ENCODE measurements at places on chromosomes 11 and 22. TPM values are rescaled to one million over a fixed set of nuclear protein-coding genes. Genes with fewer than 3 reads are reported as not detected.

GRCh38 chr22:23113847-23114720, 27.7 kb downstream of the RSPH14 start:
- DNase-seq: no peak

DNA sequence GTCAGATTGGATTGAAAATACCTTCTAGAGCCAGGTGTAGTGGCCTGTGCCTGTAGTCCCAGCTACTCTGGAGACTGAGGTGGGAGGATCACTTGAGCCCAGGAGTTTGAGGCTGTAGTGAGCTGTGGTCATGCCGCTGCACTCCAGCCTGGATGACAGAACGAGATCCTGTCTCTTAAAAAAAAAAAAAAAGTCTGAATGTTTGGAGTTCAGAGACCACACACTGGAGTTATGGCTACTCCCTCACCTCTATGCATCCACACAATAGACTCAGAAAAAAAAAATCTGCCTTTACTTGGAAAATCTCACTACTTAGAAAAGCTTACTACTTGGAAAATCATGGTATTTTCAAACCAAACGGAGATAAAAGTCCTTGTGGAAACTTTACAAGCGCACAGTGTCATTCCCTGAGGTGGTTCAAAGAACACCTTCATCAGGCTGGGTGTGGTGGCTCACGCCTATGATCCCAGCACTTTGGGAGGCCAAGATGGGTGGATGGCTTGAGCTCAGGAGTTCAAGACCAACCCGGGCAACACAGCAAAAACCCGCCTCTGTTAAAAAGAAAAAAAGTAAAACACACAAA, 63.9 kb upstream of the PICALM start:
- DNase-seq: no peak

- no peak for DNase-seq
Measured at GRCh38 chr11:99979042-99979441, 708.0 kb upstream of the ARHGAP42 start.

GRCh38 chr11:12331239-12331874, 46.0 kb upstream of the PARVA start:
- no peak for DNase-seq

GRCh38 chr11:128901653-128902514, 10.7 kb downstream of the KCNJ5 start:
- DNase-seq: no peak

DNA sequence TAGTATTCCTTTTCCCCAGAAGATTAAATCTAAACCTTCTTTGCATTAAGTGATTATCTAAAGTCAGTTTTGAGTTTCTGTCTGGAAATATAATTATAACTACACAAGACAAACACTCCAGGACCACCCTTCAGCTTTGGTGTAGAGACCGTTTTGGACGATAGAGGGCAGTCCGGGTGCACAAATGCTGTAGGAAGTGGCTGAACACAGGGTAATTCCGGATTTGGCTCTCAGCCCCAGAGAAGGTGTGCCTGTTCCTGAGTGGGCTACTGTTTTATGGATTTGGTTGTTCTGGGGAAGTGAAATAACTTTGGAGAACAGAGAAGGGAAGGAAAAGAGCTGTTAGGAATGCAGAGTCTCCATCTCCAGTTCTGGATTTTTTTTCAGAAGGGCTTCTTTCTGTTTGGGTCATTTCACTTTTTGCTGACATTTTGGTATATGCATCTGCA, 14.8 kb downstream of the EXT2 start:
- DNase-seq: no peak

DNA sequence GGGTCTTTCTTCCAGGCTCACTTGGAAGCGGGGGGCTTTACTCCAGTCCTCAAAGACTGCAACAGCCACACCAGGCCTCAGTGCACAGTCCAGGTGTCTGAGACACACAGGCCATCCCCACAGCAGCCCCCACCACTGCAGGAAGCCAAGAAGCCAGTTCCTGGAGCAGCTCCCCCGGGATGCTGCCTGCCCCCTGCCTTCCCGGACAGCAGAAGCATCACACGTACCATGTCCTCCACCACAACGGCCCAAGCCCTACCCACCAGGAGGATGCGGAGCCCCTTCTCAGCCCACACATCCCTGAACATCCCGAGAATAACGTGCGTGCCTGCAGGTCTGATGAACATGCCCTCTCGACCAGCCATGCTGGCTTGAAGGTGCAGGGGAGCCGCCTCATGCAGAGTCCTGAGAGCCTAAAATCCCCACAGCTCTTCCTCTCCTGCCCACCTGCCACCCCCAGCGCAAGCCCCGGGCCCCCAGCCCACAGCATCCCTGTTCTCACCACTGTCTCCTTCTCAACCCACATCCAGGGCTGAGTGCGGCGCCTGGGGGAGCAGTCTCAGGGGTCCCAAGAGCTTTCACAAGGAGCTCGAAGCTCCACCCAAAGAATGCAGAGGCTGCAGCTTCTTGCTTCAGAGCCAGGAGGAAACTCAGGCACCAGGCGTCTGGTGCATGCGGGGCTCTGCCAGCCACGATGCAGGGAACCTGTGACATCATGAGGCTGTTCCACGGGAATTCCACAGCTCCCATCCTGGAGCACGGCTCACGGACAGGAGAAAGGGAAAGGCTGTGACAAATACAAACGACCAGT, 209.6 kb downstream of the BRD1 start:
- DNase-seq: no peak

DNA sequence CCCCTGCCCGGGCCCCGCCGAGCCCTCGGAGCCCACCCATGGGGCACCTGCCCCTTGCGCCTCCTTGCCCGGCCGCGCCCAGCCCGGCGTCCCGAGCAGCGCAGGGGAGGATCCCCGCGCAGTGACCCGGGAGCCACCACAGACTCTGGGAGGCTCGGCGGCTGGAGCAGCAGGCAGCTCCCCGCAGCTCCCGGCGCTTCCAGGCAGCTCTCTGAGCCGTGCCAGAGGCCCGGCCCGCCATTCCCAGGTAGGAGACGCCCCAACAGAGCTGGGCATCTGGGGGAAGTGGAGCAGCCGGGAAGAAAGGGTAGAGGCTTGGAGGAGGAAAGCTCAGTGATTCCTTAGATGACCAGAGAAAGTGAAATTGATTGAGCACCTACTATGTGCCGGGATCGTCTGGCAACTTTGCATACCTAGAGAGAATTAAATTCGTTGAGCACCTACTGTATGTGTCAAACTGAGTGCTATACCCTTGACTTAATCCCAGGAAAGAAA, 670 bp downstream of the RASD2 start:
- no peak for DNase-seq

OR51A2 gene
- total RNA-seq: not detected

ACAD8 gene
- 15.1 TPM for total RNA-seq

CASP5 gene
- total RNA-seq: 0.48 TPM

PLAAT5 gene
- total RNA-seq: 0.13 TPM

KRTAP5-10 gene
- total RNA-seq: not detected

WBP2NL gene
- total RNA-seq: 0.08 TPM

Measured in esophagus squamous epithelium (tissue), 5 donors.